ENCODE measurements at places on chromosomes 4 and X.

DNA sequence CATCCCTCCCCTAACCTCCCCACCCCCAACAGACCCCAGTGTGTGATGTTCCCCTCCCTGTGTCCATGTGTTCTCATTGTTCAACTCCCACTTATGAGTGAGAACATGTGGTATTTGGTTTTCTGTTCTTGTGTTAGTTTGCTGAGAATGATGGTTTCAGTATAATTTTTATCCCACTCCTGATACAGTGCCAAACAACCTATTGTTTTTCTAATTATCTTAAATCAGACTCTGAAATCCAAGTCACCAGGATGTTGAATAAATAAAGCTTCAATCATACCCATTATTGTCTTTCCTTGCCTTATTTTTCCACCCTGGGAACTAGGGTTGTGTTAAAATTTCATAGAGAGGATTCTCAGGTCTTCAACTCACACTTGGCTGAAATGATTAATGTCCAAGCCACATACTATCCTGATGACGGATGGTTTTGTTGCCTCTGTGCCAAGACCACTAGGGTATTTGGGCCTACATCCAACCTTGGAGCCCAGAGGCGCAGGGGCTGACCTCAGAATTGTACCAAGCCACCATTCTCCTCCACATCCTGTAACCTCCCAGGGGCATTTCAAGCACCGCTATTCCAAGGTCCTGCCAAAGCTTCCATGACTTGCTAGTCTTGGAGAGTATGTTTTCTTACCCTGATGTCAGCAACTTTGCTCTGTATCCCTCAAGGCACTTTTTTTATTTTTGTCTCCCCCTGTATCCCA lies 332.4 kb downstream of the ARHGAP24 start:
- DNase-seq, result no peak

- DNase-seq, result no peak
Observed at GRCh38 chr4:66372706-66373105, 702.4 kb upstream of the EPHA5 start.

- no peak for DNase-seq
Observed at GRCh38 chr4:153780221-153780620, 8.7 kb downstream of the SFRP2 start.

- DNase-seq, result no peak
Observed at GRCh38 chrX:118973389-118974087, 880 bp upstream of the LONRF3 start.

DNA sequence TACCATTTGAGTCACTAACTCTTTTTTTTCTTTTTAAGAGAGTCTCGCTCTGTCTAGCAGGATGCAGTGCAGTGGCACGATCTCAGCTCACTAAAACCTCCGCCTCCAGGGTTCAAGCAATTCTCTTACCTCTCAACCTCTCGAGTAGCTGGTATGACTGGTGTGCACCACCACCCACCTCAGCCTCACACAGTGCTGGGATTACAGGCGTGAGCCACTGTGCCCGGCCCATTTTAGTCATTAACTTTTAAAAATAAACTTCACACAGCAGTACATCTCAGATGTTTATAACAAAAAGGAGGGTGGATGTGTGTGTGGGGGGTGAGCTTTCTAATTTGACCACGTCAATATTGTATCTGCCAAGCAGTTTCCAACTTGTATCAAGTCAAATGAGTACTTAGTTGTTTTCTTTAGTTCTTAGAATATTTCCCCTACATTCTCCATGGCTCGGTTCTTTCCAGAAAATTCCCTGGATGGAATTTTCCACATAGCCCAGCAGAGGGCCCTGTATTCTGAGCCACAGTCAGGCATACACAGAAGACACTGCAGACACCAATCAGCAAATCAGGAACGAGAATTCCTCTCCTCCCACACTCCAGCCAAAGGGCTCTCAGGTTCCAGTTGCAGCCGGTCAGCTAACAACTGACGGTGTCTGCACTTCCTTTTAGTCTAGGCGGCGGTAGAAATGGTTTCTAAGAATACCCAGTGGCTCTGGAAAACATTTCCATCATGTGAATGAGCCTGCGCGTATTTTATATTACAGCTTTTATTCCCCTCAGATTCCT lies 20.1 kb upstream of the ARAF start:
- peak; percentile 87 for DNase-seq

DNA sequence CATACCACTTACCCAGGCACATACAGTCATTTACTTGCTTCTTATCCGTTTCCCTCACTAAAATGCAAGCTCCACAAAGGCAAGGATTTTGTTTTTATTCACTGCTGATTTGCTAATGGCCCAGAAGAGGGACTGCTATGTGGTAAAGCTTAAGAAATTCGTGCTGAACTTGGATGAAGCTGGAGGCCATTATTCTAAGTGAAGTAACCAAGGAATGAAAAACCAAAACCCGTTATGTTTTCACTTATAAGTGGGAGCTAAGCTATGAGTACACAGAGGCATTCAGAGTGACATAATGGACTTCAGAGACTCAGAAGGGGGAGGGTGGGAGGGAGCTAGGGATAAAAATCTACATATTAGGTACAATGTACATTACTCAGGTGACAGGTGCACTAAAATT lies 47.2 kb downstream of the RAB33B start:
- no peak for DNase-seq

- DNase-seq, result no peak
Observed at GRCh38 chr4:145716200-145716599, 36.3 kb downstream of the C4orf51 start.

DNA sequence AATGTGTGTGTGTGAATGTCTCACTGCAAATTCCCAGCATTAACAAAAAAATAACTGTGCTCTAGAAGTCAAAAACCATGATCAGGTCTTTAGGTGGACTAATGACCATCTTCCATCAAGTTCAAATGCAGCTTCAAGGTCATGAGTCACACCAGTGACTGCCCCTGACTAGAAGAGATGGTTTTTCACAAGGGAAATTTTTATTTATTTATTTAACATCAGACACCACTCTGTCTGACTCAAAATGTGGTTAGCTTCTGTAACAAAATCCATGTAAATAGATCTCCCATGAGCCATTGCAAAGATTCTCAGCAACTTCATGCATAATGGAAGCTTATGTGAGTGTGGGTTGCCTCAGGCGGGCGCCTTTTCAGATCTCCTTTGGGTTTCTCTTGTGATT lies 219.2 kb downstream of the KIT start:
- no peak for DNase-seq

DNA sequence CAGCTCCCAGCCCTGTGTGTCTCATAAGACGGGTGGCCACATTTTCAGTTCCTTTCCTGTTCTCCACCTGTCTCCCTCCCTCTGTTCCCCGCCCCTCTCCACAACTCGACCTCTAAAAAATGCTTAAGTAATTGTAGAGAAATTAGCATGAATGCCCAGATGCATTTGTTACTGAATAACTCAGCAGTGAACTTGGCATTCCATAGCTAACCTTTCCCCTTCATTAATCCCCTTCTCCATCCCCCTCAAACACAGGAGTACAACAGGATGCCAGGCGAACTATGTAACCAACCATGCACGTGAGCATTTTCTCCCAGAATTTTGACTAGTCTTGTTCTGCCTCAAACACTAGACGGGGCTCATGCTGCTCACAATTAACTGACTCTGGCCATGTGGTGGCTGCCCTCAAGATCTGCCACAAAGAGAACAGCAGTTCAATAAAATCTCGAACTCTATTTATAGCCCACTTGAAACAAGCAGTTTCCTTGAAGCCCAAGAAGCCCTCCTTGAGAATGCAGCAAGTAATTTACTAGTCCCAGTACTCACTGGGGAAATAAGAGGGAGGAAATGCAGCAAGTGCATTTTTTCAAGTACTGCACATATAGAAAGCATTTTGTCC lies 351.2 kb downstream of the ARHGAP24 start:
- no peak for DNase-seq

DNA sequence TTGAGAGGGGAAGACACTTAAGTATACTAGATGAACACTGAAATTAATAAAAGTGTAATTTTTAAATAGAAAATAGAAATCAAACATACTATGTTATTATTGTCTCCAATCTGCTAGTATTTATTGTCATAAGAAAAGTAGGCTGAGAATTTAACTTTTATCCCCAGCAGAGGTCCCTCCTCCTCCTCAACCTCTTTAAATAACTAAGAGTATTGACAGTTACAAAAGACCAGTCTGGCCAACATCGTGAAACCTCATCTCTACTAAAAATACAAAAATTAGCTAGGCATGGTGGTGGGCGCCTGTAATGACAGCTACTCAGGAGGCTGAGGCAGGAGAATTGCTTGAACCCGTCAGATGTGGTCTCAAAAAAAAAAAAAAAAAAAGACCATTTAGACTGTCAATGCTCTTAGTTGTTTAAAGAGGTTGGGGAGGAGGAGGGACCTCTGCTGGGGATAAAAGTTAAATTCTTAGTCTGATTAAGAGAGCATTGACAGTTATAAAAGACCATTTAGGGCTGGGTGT lies 4.2 kb downstream of the SLC30A9 start:
- no peak for DNase-seq

DNA sequence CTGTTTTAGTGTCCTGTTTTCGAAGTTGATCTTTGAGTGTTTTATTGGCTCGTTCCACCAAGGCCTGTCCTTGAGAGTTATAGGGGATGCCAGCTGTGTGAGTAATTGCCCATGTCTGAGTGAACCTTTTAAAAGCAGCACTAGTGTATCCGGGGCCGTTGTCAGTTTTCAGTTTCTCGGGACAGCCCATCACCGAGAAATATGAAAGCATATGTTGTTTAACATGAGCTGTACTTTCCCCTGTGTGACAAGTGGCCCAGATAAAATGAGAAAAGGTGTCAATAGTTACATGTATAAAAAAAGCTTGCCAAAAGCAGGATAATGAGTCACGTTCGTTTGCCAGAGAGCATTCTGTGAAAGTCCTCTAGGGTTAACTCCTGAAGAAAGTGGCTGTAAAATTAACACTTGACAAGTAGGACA lies 48.6 kb upstream of the RASSF6 start:
- no peak for DNase-seq

DNA sequence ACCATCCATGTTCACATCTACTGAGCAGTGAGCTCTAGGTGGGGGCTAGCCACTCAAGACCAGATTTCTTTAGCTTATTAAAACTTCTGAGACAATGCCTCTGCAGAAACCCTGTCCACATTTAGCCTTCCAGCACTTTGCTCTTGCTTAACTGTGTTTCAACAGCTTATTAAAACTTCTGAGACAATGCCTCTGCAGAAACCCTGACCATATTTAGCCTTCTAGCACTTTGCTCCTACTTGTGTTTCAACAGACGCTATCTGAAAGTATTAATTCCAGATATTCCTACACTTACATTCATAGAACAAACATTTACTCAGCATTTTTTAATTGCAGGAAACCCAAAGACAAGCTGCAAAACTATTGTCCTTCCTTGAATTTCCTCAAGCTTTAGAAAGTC lies 91.9 kb downstream of the SEL1L3 start:
- DNase-seq, result no peak

DNA sequence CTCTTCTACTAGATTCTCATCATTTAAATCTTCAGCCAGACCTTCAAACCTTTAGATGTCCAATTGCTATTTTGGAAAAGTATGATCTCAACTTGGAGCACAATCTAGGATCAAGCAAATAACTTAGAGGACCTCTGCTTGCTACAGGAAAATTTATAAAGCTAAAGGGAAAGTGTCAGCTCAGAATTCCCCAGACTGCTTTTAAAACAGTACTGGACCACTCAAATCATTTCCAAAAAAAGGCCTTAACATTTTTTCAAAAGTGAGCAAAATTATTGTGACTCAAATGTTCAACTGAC lies 169.8 kb downstream of the PARM1 start:
- DNase-seq, result no peak

GRCh38 chr4:61628727-61629126 lies 428.6 kb downstream of the ADGRL3 start:
- no peak for DNase-seq

DNA sequence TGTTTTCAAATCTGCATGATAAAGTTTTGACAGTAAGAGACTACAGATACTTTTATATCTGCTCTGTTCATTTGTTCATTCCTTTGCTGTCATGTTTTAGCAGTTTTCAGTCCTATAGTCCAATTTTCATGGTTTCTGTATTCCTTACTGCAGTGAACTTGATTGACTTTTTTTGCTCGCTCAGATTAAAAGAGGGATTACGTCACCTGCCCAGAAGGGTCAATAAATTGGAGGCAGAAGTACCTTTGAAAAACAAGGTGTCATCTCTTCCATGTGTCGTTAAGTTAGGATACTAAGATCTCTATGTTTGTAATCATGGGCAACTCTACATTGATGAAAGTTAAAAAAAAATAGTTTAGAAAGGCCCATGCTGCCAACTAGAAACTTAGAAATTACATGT lies 250.1 kb upstream of the SMIM31 start:
- DNase-seq, result no peak

DNA sequence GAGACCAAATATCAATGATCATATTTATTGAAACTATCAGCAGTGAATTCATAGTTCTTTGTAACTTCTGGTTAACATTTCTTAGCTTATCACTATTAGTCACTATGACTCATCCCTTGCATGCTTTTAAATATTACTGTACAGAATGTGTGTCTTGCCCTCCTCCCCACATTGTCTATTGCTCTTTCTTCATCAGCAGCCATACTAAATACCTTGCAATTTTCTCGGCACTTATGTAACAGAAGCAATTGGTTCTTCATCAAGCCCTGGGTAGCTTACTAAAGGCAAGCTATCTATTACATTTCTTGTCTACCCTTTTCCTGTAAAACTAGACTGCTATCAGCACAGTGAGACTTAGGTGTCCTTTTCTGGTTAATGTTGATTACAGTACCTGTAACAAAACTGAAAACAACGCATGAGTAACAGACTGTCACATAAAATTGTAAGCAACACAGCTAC lies 8.2 kb downstream of the KLHL4 start:
- peak; percentile 59 for DNase-seq

DNA sequence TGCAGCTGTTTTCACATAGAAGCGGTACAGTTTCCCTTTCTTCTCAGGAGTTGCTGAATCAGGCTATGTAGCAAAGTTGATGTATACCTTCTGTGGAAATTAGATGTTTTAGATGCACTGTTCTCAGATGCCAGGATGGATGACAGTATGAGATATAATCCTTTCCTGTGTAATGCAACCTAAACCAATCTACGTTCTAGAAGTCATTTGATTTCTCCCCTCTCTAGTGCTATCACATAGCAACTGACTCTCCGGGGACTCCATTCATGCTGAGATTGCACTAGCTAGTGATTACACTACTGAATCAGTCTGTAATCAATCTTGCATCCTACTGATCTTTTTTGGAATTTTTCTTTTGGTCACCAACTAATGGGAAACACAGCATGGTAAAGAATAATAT lies 1881.7 kb downstream of the PCDH7 start:
- DNase-seq, result no peak

DNA sequence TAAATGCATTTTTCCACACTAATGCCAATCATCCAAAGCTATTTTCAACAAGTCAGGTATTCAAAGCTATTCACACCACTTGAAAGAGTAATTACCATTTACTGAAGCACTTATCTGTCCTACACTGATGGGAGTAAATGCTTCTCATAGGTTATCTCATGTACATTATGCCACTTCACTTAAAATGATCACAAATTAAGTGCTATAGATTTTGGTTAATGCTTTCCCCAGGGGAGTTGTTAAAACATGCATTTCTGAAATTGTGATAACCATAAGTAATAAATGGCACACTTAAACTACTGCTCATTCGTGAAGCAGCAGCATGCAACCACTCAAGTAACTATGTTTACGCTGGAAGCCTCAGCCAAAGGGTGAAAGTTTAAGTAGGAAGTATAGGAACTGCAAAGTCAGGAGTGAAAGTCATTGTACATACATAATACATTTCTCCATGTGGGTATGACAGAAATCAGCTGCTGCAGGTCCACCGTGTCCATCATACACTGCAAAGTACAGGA lies 6.6 kb downstream of the PPM1K start:
- no peak for DNase-seq

Data from RWPE1 (cell line).